CD4-positive, alpha-beta T cell treated with Interleukin-10 for 1 hour (primary cell): ENCODE measurements at places on chromosomes 4 and X.

DNA sequence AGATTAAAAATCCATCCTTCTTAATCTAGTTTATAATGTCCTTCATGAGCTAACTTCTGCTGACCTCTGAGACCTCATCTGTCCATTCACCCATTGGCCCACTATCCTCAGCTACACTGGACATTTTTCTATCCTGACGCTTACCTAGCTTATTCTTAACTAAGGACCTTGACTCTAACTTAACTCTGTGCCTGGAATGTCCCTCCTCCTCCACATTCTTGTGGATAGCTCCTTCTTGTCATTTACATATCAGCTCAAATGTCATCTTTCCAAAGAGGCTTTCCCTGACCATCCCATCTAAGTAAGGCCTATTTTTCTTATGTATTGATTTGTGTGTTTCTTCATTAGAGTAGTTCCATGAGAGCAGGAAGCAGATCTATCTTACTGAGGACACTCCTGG, 54.7 kb downstream of the ATXN3L start:
- DNase-seq: no peak

GRCh38 chrX:47568656-47569295, 7.8 kb downstream of the ARAF start:
- DNase-seq: peak; percentile 56

DNA sequence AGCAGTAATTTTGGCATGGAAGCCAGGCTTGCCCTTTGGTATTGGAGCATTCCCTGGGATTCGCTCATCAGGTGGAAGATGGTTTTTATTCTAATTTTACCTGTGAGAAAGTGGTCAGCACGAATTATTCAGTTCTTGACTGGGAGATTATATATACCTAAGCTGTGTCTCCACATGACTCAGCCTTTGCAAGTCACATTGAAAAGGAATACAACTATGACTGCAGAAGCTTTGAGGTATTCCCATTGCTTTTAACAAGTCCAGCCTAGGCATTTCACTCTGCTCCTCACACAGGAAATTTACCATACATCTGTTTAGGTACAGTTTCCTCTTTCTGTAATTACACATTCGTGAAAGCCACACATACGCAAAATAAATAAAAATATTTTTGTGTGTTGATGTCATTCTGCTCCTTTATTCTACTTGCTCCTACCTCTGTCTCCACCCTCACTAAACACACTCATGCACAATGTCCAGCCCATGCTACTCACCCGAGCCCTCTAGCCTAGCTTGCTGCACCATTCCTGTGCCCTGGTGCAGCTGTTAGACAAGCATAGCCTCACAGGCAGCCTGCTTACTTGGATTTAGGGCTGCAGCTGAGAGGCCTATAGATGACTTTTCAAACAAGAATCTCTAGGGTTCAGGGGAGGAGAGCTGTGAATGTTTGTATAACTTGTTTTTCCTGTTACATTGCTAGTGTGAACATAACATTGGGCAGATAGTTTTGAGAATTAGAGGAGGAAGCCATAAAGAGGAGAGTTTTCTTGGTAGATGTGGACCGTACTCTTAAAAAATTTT, 504.4 kb upstream of the FAT1 start:
- no peak for DNase-seq

- DNase-seq: no peak
Measured at GRCh38 chr4:99180382-99181070, 36.4 kb upstream of the ADH4 start.

DNA sequence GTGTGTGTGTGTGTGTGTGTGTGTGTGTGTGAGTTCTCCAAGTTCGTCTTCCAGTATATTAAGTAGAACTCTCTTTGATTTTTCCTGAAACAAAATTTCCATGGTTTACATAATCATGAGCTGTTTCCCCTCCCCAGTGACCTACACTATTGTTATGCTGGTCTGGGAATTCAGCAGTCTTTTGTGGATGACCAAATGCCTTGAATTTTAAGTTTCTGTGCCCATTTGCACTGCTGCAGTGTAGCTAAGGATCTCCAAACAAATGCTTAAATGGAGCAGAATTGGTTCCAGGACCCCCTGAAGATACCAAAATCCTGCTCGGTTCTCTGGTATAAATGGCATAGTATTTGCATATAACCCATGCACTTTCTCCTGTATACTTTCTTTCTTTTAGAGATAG, 77.2 kb upstream of the SLC34A2 start:
- DNase-seq: no peak

- no peak for DNase-seq
Measured at GRCh38 chr4:8326206-8326605, 56.7 kb downstream of the HTRA3 start.

- DNase-seq: no peak
Measured at GRCh38 chr4:47235721-47236120, 204.4 kb downstream of the GABRB1 start.

DNA sequence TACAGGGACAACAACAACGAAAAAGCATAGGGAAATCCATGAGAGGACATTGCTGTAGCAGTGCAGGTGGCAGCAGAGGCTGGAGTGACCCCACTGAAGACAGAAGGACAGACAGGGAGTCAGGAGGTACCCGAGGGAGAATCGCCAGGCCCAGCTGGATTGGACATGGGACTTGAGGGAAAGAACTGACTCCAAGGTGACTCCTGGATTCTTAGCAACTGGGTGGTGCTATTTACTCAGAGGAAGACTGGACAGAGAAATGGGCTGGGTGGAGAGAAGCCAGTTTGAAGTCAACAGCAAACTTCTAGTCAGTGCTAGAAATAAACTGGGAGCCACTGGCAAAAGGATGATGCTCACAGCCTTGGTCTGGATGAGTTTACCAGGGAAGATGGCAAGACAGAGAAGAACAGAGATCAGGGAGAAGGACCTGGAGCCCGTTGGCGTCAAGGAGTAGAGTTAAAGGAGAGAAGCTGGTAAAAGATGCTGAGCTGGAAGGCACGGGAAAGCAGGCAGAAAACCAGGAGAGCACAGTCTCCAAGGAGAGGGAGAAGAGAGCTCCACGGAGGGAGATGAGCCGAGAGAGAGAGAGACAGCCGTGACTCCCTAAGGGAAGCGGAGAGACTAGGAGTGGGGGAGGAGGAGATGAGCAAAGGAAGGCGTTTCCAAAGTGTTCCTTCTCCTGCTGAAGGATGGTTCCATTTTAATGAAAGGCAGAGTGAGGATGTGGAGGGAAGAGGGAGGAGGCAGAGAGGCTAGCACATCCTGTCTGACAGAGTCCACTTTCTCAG, 119.4 kb downstream of the AFAP1 start:
- no peak for DNase-seq

- no peak for DNase-seq
Measured at GRCh38 chr4:103907414-103907813, 187.6 kb upstream of the TACR3 start.

DNA sequence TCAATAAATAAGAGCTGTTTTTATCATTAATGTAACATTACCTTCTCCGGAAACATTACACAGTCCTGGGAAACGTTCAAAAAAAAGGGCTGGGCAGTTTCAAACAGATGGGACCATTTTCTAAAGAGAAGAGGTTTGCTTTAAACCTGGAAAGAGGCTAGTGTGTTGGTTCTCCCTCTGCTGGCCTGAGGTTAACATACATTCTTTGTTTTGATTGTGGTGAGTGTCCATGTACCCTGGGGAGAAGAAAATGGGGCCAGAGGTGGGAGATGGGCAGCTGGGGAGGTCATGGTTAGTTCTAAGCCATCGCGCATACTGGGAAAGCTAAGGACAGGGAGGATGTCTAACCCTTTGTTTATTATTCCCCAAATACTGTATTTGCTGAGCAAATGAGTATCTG, 194.7 kb downstream of the CPEB2 start:
- DNase-seq: no peak

GRCh38 chr4:33780952-33781791, 2463.1 kb downstream of the ARAP2 start:
- DNase-seq: no peak

- no peak for DNase-seq
Measured at GRCh38 chr4:23962462-23962861, 72.6 kb upstream of the PPARGC1A start.

DNA sequence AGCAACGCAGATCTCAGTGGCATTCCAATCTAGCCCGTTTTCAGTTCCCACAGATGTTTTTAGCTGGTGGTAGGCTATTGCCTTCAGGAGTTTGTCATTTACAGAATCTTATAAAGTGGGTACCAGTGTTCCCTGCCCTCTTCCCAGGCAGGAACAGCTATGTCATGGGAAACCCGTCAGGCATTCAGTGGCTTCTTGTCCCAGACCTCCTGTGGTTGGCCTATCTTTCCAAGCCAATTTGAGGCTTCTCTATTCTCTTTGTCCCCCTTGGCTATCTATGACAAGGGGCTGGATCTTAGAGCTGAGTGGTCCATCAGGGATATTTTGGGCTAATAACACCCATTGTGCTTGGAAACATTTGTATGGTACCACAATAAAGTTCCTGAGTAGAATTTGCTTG, 33.6 kb upstream of the RPL34 start:
- DNase-seq: no peak

GRCh38 chrX:101564651-101565050, 14.3 kb downstream of the ARMCX1 start:
- DNase-seq: no peak

- peak; percentile 38 for DNase-seq
Measured at GRCh38 chr4:169618286-169618685, 2.1 kb upstream of the CLCN3 start.

DNA sequence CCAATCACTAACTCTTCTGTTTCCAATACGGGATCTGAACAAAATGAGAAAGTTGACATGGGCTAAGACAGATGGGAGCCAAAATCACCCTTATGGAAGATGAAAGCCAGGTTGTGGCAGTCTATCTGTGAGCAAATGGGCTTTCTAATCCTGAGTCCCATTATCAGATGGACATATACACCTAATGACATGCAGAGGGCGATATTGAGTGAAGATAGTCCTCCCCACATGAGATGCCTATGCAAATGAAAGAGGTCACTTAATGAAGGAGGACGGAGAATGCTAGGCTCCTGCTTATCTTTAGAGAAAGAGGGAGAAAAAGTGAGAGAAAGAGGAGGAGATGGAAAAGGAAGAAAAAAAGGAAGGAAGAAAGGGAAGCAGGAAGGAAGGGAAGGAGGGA, 547.5 kb downstream of the NLGN4X start:
- DNase-seq: no peak

DNA sequence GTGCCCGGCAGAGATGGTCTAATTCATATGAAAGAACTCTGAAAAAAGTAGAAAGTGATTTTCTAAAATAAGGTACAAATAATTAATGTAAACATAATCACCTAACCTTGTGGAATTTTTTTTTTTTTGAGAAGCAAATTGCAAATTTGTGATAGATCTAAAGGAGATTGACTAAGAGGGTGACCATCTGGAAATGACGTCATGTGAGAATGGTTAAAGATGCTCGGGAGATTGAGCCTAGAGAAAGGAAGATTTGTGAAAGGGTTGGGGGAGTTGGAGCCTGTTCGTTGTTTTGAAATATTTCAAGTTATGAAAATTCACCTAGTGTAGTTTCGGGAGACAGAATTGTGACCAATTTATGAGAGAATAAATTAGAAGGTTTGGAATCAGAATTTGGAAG, 115.7 kb upstream of the ANK2 start:
- DNase-seq: no peak

- DNase-seq: no peak
Measured at GRCh38 chrX:38095971-38096529, 89.7 kb downstream of the SYTL5 start.

- no peak for DNase-seq
Measured at GRCh38 chr4:24895461-24895860, 17.4 kb downstream of the CCDC149 start.

- no peak for DNase-seq
Measured at GRCh38 chr4:56689201-56689969, 8.3 kb upstream of the HOPX start.

GRCh38 chr4:47615385-47615784, 130.3 kb downstream of the ATP10D start:
- DNase-seq: no peak

DNA sequence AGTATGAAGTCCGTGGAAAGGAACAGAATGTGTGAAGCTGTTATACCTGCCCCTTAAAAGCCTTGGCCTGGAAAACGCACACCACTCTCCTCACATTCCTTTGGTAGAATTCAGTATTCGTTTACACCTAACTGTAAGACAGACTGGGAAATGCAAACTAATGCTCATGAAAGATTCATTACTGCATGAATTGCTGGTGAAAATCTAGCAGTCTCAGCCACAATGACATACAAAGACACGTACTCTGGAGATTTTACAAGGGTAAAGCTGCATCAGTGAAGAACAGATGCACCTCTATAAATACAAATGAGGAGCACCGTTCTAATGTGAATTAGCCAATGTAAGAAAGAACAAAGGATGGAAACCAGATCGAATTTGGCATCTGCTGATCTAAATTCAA, 2051.3 kb downstream of the PCDH7 start:
- DNase-seq: no peak

DNA sequence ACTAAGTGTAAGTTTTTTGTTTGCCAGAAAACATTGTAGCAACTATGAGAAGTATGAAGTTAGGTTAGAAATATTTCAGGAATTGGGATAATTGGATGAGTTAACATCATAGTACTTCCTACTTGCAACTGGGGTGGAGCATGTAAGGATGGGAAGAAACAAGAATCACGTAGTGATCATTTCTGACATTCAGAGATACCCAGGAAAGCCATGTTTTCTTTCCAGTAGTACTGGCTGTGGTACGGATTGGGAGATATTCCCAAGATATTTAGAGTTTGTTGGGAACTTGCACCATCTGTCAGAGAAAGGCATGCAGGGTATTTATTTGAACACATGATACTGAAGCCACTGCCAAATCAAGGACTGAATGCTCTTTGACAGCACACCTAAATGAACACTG, 87.6 kb upstream of the SLC4A4 start:
- no peak for DNase-seq
